ENCODE measurements at places on chromosomes 12 and 14.

DNA sequence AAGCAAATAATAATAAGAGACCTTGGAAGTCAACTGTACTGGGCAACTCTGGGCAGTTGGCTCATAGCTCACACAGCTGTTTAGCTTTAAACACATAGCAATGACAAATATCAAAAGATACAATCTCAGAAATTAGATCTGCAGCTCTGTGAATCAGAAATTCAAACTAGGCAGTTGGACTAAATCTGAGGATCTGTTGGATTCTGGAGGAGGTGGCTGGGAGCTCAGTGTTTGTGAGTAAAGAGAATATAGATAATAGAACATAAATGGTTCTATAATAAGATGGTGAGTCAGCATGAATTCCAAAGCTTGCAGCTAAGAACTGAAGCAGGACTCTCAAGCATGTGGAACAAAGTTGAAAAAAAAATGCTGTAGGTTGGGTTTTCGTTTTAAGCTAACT lies 1949.4 kb upstream of the SEL1L start:
- no peak for DNase-seq

GRCh38 chr12:106205208-106206069 lies 42.4 kb downstream of the CKAP4 start:
- DNase-seq, result no peak

- DNase-seq, result no peak
Measured at GRCh38 chr12:64236549-64236948, 14.5 kb upstream of the KICS2 start.

DNA sequence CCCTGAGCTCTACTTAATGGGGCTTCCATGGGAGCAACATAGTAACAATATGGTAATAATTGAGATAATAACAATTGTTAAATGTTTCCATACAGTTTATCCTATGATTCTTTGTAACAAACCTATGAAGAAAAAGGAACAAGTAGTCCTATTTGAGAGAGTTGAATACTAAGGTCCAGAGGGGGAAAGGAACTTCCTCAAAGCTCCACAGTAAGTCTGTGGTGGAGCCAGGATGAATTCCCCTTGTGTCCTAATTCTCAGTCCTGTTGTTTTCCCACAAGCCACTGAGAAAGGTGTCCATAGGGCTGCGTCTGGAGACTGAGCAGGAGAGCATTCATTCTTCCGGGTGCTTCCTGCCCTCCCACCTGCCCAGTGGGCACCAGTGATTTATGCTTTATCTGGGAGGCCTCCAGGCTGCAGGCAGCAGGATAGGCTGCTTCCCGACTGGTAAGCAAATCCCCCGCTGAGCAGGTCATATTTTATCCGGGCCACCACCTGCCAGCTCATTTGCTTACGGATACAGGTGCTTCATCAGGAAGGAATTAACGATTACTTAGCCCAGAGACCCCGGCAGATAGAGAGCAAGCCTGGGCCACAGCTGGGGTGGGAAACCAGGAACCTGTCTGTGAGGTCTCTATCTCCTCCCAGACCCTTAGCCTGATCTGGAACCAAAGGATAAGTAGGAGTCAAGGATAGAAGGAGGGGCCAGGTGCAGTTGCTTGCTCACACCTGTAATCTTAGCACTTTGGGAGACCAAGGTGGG lies 33.9 kb upstream of the FAM222A start:
- DNase-seq, result no peak

- no peak for DNase-seq
Measured at GRCh38 chr12:96482086-96482485, 7.3 kb upstream of the CFAP54 start.

DNA sequence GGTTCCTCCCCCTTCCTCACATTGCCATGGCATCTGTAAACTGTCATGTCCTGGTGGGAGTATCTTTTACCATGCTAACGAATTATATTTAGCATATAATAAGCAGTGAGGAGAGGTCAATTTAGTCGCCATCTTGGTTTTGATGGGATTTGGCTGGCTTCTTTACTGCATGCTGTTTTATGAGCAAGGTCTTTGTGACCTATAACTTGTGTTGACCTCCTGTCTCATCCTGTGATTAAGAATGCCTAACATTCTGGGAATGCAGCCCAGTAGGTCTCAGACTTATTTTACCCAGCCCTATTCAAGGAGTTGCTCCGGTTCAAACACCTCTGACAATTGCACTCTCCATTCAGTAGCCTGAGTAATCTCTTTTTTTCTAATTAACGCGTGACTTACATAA lies 2.1 kb upstream of the EIF4B start:
- DNase-seq, result no peak

DNA sequence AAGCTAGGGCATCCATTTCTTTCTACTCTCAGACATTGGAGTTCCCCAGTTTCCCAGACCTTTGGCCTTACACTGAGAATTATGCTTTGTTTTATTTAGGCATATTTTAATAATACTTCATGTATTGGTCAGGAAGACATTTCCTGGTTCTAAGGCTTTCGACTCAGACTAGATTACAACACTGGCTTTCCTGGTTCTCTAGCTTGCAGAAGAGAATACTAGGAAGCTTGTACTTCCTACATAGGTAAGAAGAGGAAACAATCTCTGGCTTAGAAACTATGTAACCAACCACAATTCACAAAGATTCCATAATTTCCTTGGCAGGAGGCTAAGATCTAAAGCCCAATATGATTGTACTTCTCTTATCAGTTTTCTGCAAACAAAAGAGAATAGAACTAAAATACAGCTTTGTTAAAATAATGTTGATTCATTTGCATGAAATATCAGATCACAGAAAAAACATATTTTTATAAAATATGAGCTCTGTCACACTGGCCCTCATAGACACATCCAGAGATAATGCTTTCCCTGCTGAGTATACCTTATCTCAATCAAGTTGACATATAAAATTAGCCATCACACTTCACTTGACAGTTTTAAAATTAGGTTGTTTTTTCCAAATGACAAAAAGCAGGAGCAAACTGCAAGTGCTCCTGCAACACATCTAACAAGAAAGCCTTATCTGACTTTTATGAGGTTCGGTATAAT lies 30.5 kb downstream of the CLEC2D start:
- DNase-seq, result no peak

DNA sequence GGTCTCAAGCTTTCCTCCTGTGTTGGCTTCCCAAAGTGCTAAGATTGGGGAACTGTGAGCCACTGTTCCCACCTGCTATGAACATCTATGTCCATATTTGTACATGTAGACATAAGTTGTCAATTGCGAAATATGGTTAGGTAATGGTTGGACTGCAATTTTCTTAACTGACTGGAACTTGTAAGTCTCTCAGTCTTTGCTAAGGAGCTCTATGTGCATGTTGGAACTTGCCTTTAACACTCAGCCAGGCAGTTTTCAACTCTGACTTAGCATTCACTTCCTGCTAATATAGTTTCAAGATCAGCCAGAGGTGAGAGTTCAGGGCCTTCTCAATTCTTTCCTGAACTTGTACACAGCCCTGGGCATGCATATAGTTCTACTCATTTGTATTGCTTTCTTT lies 44.5 kb upstream of the EEA1 start:
- no peak for DNase-seq

DNA sequence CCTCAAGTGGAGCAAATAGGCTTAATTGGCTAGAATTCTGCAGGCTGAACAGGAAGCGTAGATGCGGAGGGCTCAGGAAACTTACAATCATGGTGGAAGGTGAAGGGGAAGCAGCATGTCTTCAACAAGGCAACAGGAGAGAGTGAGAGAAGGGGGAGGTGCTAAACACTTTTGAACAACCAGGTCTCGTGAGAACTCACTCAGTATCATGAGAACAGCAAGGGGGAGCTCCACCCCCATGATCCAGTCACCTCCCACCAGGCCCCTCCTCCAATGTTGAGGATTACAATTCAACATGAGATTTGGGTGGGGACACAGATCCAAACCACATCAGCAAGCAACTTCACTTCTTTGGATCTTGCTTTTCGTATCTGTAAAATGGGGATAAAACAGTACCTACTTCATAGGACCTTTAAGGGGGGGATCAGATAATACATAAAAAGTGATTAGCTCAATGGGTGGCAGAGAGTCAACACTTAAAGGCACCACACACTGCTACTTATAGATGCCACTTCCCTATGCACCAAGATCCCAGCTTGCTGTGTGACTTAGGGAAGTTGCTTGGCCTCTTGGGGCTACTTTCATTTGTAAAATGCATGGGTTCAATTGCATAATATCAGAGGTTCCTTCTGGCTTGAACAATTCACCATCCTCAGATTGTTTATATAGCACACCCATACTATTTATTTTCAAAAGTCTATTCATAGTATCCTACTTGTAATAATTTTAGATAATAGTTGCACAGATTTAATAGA lies 184.8 kb upstream of the RPH3A start:
- no peak for DNase-seq

- no peak for DNase-seq
Measured at GRCh38 chr12:97524812-97525211, 62.2 kb downstream of the RMST start.

GRCh38 chr12:66638666-66639065 lies 40.2 kb downstream of the GRIP1 start:
- DNase-seq, result no peak

DNA sequence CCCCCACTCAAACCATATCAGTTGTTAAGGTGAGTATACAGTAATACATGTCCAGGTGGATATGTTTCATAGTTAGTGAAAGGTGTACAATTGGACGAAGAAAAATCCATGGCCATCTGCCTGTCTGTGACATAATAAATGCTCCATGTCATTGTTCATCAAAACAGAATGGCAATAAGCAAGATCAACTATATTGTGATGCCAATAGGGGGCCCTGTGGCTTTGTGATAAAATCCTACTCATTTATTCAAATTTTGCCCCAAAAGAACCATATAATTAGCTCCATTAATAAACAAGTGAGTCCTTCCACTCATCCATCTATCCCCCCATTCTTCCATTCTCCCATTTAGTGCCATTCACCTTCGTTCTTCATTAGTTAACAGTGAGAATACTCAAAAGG lies 102.0 kb downstream of the MGST1 start:
- DNase-seq, result no peak

DNA sequence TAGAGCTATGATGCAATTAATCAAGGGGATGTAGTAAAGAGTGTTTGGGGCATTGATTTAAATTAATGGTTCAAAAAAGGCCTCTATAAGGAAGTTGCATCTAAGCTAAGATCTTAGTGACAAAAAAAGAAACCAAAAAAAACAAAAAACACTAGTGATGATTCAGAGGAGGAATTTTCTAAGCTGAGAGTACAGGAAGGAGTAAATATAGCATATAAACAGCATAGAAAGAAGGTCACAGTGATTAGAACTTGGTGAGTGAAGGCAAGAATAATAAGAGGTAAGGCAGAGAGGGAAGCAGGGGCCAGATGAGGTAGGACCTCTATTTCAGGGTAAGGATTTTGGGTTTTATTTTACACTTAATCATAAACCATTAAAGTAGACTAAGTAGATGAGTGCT lies 48.0 kb upstream of the PDZRN4 start:
- DNase-seq, result no peak

- no peak for DNase-seq
Measured at GRCh38 chr12:43109631-43110345, 442.2 kb downstream of the ADAMTS20 start.

DNA sequence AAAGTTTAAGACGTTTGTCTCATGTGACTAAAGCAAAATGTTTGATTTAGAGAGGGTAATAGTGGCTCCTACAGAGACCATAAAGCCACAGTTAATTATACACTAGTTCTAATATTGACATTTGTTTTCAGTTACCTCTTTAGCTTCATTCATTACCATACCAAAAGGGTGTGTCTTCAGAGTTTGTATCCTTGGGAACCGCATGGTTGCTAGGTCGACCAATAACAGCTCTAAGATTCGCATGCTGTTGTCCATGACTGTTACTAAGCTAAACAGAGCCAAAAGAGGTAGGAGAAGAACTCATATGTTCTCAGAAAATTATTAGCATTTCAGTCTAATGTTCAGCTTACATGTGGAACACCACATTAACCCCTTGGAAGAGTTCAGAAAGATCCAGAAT lies 36.2 kb upstream of the ETNK1 start:
- no peak for DNase-seq
